Posterior vena cava (tissue), 2 donors: ENCODE measurements at places on chromosomes 6 and 20. TPM values are rescaled to one million over a fixed set of nuclear protein-coding genes. Genes with fewer than 3 reads are reported as not detected.

MLN gene
- total RNA-seq = not detected

GSTA1 gene
- total RNA-seq = not detected

ATP6V1G2 gene
- total RNA-seq = 1.2 TPM

C20orf144 gene
- not detected for total RNA-seq

LBP gene
- 13.7 TPM for total RNA-seq

RIPK1 gene
- total RNA-seq = 19.9 TPM

C6orf120 gene
- 25.5 TPM for total RNA-seq

ACSS1 gene
- total RNA-seq = 12.2 TPM

THEMIS gene
- total RNA-seq = 0.52 TPM

PDYN gene
- not detected for total RNA-seq

DNAJC5 gene
- 31.1 TPM for total RNA-seq

TSHZ2 gene
- 50.0 TPM for total RNA-seq

HLA-DRB5 gene
- total RNA-seq = 61.3 TPM

TMEM244 gene
- total RNA-seq = not detected
